ENCODE measurements at places on chromosomes 6 and 20. TPM values are rescaled to one million over a fixed set of nuclear protein-coding genes. Genes with fewer than 3 reads are reported as not detected.

DNA sequence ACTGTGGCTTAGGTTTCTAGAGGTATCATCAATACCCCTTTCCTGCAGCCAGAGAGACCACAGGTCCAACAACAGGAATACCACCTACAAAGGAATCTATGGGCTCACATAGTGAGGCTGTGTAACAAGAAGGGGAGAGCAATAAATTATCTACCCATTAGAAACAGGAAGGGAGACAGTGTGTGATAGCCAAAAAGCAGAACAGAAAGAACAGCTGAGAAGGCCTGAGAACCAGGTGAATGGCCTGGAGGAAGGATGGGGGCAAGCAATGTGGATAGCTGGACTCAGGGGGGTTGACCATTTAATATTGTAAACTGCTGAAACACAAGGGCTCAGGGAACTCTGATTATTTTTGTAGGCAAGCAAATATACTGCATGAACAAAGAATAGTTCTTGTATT lies 628.2 kb downstream of the COL12A1 start:
- no peak for DNase-seq
- H3K27me3 ChIP-seq = no peaks in the 10 kb centered on the region
- no peak overlapping the region for H3K4me3 ChIP-seq
- no peak overlapping the region for H3K27ac ChIP-seq
- no peaks in the 10 kb centered on the region for H3K36me3 ChIP-seq

DNA sequence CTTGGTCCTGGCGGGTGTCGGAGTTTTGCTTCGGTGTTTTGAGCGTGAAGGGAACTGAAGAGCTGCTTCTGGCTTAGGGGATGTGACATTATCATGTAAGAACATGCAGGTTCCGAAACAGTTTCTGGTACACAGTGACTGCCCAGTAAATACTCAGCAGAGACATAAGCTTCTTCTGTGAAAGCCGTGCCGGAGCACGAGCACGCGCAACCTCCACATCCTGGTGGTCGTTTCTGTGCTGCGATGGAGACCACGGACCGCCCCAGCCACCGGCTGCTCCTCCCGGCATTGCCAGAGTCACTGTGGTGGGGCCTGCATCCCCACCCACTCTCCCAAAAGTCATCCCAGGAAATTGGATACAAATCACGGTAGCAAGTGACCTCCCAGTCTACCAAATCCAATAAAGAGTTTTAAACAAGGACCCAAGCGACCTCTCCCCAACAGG lies 18.7 kb downstream of the KIF25 start:
- no peak overlapping the region for H3K27ac ChIP-seq
- H3K27me3 ChIP-seq = peaks cover 18% of the 10 kb centered on the region
- no peak overlapping the region for H3K4me3 ChIP-seq
- DNase-seq = no peak
- no peaks in the 10 kb centered on the region for H3K36me3 ChIP-seq

DNA sequence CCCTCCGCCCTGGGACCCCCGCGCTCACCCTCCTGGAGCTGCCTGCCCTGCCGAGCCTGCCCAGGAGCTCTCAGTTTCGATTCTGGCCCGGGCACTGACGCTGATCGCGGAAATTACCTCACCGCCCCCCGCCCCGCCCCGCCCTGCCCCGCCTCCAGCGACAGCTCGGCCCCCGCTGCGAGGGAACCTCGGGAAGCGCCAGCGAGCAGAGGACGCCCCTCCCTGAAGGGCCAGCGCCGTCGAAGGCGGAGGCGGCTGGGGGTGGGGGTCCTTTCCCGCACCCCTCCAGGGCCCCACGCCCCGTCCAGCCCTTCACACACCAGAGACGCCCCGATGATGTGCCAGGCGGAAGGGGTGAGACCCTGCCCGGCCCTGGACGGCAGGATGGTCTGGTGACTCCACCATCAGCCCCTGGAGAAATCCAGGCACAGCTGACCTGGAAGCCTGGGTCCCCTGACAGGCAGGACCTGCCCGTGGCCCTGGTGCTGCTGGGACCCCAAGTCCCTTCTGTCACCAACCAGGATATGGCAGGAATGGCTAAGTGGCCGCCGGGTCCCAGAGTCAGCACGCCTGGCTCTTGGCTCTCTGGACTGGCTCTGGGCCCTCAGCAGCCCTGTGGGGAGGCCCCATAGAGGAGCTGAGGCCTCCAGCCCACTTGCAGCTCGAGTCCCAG lies at the start of gene HELZ2:
HELZ2 (minus strand) TSS at position 84 of the 673 bp plus-strand sequence. CDS start 1,854 bp downstream, outside the sequence.
- no peaks in the 10 kb centered on the region for H3K36me3 ChIP-seq
- H3K27ac ChIP-seq = no peak within 1 kb of the TSS
- H3K4me3 ChIP-seq = peak within 1 kb of the TSS; percentile 73
- peaks cover 3% of the 10 kb centered on the region for H3K4me1 ChIP-seq
- peak; percentile 73 for DNase-seq

DNA sequence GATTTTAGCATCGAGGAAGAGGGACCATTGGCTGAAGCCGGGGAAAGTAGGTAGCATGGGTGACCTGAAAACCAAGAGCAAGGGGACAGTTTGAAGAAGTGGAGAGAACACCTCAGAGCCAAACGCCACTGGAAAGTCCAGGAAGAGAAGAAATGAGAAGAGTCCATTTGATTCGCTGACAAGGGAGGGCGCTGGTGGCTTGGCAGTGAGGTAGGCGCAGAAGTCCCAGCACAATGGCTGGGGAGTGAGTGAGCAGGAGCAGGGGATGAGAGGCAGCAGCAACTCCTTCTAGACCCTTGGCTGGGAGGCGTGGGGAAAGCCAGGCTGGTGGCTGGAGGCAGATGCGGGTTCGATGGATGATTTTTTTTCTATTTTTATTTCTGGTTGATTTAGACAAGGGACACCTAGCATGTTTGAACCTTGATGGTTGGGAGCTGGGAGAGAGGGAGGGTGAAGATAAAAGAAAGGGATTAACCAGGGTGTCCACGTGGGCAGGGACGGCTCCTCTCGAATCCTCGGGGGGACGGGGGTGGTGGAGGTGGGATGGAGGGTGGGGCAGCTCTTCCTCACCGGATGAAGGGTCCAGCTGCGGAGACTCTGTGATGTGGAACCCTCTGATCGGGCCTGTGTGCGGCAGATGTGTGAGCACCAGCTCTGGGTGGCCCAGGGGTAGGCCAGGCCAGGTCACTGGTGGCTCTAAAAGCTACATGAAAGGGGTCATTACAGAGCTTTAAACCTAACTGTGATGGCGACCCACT lies 164.2 kb downstream of the NFATC2 start:
- H3K4me1 ChIP-seq = no peaks in the 10 kb centered on the region
- H3K27ac ChIP-seq = no peak overlapping the region
- no peaks in the 10 kb centered on the region for H3K36me3 ChIP-seq
- peak; percentile 60 for DNase-seq
- H3K27me3 ChIP-seq = no peaks in the 10 kb centered on the region

DNA sequence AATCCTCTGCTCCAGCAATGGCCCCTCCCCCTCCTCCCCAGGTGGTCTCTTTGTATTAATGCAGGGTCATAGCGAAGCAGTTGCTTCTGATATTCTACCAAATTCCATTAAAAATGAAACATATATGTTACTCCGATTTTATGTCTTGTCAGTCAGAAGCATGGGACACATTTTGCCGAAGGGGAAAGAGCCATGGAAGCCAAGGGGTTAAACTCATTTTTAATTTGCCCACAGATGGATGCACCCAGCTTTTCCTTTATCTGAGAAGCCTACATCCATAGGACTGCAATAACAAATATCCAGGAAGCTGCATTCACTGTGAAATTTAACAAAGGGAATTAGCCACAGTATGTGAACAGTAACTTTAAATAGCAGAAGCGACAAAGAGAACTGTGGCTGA lies 688.2 kb downstream of the QKI start:
- H3K27ac ChIP-seq = no peak overlapping the region
- H3K4me3 ChIP-seq = no peak overlapping the region
- peaks cover 13% of the 10 kb centered on the region for H3K27me3 ChIP-seq

DNA sequence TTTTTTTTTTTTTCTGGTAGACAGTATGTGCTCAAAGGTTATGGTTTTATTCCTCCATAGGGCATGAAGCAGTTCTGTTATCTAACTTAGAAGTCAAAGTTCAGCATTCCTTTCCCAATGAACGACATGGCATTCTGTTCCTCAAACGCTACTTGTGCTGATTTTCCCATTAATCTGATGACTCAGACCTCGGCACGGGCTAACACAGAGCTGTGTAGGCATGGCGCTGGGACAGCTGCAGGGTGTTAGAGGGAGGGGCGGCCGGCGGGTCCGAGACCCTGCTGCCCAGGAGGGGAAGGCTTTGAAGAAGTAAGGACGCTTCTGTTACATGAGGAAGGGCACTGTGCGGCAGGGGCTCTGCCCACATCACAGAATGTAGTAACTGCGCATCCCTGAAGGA lies 93.6 kb upstream of the AGPAT4 start:
- H3K4me3 ChIP-seq = no peak overlapping the region
- DNase-seq = no peak
- no peaks in the 10 kb centered on the region for H3K27me3 ChIP-seq

- H3K27ac ChIP-seq = no peak overlapping the region
- H3K4me3 ChIP-seq = no peak overlapping the region
- no peak for DNase-seq
- no peaks in the 10 kb centered on the region for H3K27me3 ChIP-seq
Measured at GRCh38 chr20:52622081-52622480, 350.1 kb upstream of the TSHZ2 start.

DNA sequence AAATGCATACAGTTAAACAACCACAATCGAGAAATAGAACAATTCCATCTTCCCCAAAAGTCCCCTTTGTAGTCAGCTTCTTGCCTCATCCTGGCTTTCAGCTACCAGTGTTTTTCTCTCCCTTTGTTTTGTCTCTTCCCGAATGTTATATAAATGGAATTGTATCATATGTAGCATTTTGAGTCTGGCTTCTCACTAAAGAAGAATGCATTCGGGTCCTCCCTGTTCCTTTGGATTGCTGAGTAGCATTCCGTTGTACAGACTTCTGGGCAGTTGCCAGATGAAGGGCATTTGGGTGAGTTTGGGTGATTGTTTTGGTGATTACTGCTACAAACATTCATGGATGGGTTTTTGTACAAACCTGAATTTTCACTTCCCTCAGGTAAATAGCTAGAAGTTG lies 27.8 kb downstream of the PRPH2 start:
- H3K27ac ChIP-seq = no peak overlapping the region
- no peak overlapping the region for H3K4me3 ChIP-seq
- H3K27me3 ChIP-seq = no peaks in the 10 kb centered on the region
- no peak for DNase-seq

- H3K27me3 ChIP-seq = no peaks in the 10 kb centered on the region
- DNase-seq = no peak
- no peak overlapping the region for H3K4me3 ChIP-seq
- no peak overlapping the region for H3K27ac ChIP-seq
- peaks cover 9% of the 10 kb centered on the region for H3K36me3 ChIP-seq
- H3K4me1 ChIP-seq = peaks cover 2% of the 10 kb centered on the region
Measured at GRCh38 chr6:30855429-30856075, 28.8 kb upstream of the DDR1 start.

DNA sequence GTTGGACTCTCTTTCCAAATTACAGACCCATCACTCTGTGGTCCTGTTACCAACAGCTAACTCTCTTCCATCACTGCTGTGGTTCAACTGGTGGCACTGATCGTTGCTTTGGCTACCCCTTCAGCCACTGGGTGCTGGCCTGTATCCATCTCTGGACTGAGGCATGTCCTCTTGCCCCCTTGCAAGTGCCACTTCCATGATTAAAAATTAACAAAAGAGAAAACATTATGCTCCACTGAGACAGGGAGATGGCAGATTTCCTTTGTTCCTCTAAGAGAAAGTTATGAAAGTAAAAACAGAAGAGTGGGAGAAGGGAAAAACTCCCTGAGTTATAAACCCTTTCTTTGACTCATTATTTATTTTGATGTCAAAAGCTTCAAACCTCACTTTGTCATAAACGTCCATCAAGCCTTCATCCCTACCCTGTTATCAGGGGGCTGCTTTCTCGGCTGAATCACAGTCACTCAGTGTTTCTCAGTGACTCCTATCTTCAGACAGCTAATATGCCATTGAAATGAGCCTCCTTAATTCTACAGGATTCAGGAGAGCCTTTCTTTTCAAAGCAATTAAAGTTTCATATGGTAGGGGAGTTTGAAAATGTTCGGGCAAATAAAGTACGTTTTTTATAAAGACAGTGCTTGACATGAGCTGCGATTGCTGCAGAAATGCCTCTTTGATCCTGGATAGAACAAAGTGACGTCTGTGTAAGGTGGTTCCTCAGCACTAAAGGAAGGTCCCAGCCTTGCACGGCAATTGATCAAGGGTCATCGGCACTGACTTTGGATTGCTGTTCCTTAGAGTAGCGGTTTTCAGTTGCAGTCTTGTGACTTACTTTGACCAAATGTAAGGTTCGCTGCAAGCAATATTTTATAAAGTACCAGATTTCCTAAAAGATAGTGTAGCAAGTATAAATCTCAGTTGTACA lies 49.9 kb upstream of the PBOV1 start:
- no peaks in the 10 kb centered on the region for H3K27me3 ChIP-seq
- no peak overlapping the region for H3K4me3 ChIP-seq
- DNase-seq = no peak

DNA sequence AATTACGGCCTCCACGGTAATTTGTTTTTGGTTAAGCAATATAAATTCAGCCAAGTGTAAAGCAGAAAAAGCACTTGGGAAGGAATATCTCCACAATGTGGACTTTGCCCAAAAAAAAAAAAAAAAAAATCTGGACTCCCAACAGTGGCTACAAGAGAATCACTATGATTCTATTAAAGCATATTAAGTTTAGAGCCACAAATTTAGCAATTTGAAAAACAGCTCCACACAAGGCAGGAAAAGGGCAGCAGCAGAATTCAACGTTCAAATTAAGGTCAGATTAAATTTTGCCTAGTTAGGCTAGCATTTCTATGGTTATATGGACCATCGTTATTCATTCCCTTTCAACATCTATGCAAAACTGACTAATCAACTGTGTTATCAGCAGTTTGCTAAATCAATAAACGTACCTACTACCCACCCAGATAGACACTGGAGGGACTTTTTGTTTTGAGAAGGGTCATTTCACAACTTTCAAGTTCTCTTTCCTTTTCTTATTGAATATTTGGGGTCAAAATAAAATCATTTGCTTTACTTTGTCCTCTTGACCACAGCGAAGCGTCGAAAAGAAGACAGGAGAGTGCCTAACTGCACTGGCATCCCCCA lies 1.0 kb downstream of the MCM9 start:
- H3K4me1 ChIP-seq = peaks cover 29% of the 10 kb centered on the region
- H3K27me3 ChIP-seq = no peaks in the 10 kb centered on the region
- peak overlapping the region; percentile 87 for H3K4me3 ChIP-seq
- H3K27ac ChIP-seq = peak overlapping the region; percentile 78
- H3K36me3 ChIP-seq = peaks cover 29% of the 10 kb centered on the region

DNA sequence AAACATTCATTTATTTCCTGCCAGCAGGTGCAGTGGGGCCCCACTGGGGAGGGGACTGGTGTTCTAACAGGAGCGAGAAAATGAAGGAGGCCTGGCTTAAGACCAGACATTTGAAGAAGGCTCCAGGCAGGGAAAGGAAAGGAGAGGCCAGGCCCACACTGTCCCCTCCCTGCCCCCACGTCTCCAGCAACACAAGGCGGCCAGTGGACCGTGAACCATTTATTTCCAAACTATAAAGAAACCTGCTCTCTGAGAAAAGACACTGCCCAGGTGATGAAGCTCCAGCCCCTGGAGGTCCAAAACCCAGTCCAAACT lies 41.4 kb upstream of the CDH22 start:
- no peaks in the 10 kb centered on the region for H3K27me3 ChIP-seq
- H3K4me1 ChIP-seq = peaks cover 12% of the 10 kb centered on the region
- H3K36me3 ChIP-seq = peaks cover 22% of the 10 kb centered on the region
- H3K4me3 ChIP-seq = no peak overlapping the region
- no peak for DNase-seq

CGA gene
- not detected for total RNA-seq

ATP6V1G2 gene
- total RNA-seq = 1.4 TPM

TPD52L1 gene
- 5.7 TPM for total RNA-seq

OLIG3 gene
- not detected for total RNA-seq

ZNF311 gene
- total RNA-seq = 0.69 TPM

BMP2 gene
- total RNA-seq = not detected

ZFP57 gene
- total RNA-seq = not detected

SPEF1 gene
- not detected for total RNA-seq

ZNF391 gene
- total RNA-seq = 3.1 TPM

METTL24 gene
- total RNA-seq = not detected

Measured in activated naive CD4-positive, alpha-beta T cell treated with anti-CD3 and anti-CD28 coated beads for 36 hours (primary cell).